ENCODE measurements at places on chromosomes 7 and 10. TPM values are rescaled to one million over a fixed set of nuclear protein-coding genes. Genes with fewer than 3 reads are reported as not detected.

CRYGN gene
- polyA plus RNA-seq, result 0.10 TPM

FKBP6 gene
- polyA plus RNA-seq, result not detected

FLNC gene
- polyA plus RNA-seq, result 58.6 TPM

TMEM196 gene
- polyA plus RNA-seq, result not detected

HYAL4 gene
- not detected for polyA plus RNA-seq

C10orf62 gene
- polyA plus RNA-seq, result not detected

VAX1 gene
- polyA plus RNA-seq, result 0.23 TPM

LIPM gene
- polyA plus RNA-seq, result not detected

CAV1 gene
- 2,064 TPM for polyA plus RNA-seq

OGA gene
- polyA plus RNA-seq, result 52.3 TPM

DIP2C gene
- polyA plus RNA-seq, result 9.3 TPM

ACSM6 gene
- polyA plus RNA-seq, result not detected

CPA5 gene
- 0.15 TPM for polyA plus RNA-seq

GRM3 gene
- not detected for polyA plus RNA-seq

CAMK2B gene
- polyA plus RNA-seq, result 0.05 TPM

H2BK1 gene
- not detected for polyA plus RNA-seq

TUBAL3 gene
- not detected for polyA plus RNA-seq

FAM237B gene
- not detected for polyA plus RNA-seq

TRIM50 gene
- not detected for polyA plus RNA-seq

SLC26A5 gene
- not detected for polyA plus RNA-seq

HABP2 gene
- polyA plus RNA-seq, result not detected

OR13A1 gene
- not detected for polyA plus RNA-seq

CPXM2 gene
- polyA plus RNA-seq, result 14.4 TPM

STK31 gene
- polyA plus RNA-seq, result not detected

STEAP1 gene
- polyA plus RNA-seq, result 6.9 TPM

CASP7 gene
- polyA plus RNA-seq, result 22.9 TPM

C1QL3 gene
- not detected for polyA plus RNA-seq

AKR1E2 gene
- 2.5 TPM for polyA plus RNA-seq

IFIT1B gene
- not detected for polyA plus RNA-seq

JCAD gene
- polyA plus RNA-seq, result 13.9 TPM

FAM25G gene
- not detected for polyA plus RNA-seq

BTBD16 gene
- polyA plus RNA-seq, result not detected

CH25H gene
- polyA plus RNA-seq, result 0.86 TPM

CLDN4 gene
- 0.07 TPM for polyA plus RNA-seq

THSD7A gene
- 0.06 TPM for polyA plus RNA-seq

SFTPA1 gene
- not detected for polyA plus RNA-seq

TRPV5 gene
- polyA plus RNA-seq, result not detected

RBP3 gene
- polyA plus RNA-seq, result not detected

GET4 gene
- 15.6 TPM for polyA plus RNA-seq

HOXA9 gene
- polyA plus RNA-seq, result 15.0 TPM

ZNF488 gene
- 0.17 TPM for polyA plus RNA-seq

NAT16 gene
- polyA plus RNA-seq, result 0.02 TPM

PLEKHS1 gene
- polyA plus RNA-seq, result not detected

SOSTDC1 gene
- polyA plus RNA-seq, result not detected

FZD1 gene
- polyA plus RNA-seq, result 4.5 TPM

CRHR2 gene
- not detected for polyA plus RNA-seq

PTPRN2 gene
- polyA plus RNA-seq, result 0.31 TPM

IFIT3 gene
- polyA plus RNA-seq, result 18.7 TPM

All from BJ (cell line).